ENCODE measurements at places on chromosomes 2 and 18. TPM values are rescaled to one million over a fixed set of nuclear protein-coding genes. Genes with fewer than 3 reads are reported as not detected.

DNA sequence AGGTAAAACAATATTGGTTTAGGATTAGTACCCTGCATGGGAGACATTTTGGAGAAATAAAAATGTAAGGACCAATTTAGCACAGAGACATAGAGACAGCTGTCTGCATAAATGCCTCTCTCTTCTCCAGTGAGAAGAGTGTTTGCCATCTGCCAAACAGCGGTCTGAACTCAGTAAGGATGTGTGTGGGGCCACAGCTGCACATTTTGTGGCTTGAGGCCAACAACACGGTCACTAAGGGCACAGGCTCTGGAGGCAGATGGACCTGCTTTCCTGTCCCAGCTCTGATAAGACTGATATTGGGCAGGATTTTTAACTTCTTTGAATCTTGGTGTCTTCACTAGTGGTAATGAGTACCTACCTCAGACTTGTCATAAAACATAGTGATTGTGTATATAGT is 10.2 kb downstream of the ZBTB14 start:
- DNase-seq: no peak
- no peak overlapping the region for H3K27ac ChIP-seq
- peaks cover 8% of the 10 kb centered on the region for H3K4me1 ChIP-seq
- no peaks in the 10 kb centered on the region for H3K27me3 ChIP-seq
- peaks cover 23% of the 10 kb centered on the region for H3K36me3 ChIP-seq
- no peak overlapping the region for H3K4me3 ChIP-seq

DNA sequence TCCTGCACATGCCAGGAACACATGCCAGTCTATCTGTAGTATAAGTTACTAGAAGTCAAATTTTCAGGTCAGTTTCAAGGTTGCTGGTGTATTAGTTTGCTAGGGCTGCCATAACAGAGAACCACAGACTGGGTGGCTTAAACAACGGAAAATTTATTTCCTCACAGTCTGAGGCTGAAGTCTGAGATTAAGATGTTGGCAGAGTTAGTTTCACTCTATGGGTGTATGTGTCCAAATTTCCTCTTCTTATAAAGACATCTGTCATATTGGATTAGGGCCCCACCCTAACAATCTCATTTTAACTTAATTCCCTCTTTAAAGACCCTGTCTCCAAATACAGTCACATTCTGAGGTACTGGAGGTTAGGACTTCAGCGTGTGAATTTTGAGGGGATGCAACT is 26.5 kb downstream of the B3GNT7 start:
- no peaks in the 10 kb centered on the region for H3K36me3 ChIP-seq
- peaks cover 5% of the 10 kb centered on the region for H3K27me3 ChIP-seq
- no peak overlapping the region for H3K27ac ChIP-seq
- H3K4me1 ChIP-seq: peaks cover 7% of the 10 kb centered on the region
- H3K4me3 ChIP-seq: no peak overlapping the region
- DNase-seq: no peak

DNA sequence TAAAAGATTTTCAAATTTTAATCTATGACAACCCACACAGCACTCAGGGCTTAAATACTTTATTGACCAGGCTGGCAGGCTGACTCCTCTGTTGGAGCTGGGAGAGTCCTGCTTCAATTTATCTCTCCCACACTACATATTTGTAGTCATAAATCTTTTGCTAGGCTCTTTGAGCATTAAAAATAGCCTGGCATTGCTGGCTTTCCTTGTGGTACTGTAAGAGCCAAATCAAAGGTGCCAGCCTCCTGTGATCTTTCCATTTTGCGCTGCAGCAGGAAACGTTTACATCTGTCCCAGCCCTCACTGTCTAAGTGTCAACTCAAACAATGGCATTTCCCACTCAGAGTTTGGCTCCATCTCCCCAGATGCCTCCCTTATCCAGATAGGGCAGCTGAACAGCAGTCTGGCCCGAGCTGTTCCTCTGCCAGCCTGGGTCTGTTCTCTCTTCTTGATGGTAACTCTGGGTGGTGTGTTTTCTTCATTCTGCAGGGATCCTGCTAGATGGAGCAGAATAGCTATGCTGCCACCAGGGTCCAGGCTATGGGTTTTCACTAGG is 62.1 kb downstream of the LRRTM1 start:
- DNase-seq: no peak
- no peak overlapping the region for H3K27ac ChIP-seq
- H3K36me3 ChIP-seq: no peaks in the 10 kb centered on the region

DNA sequence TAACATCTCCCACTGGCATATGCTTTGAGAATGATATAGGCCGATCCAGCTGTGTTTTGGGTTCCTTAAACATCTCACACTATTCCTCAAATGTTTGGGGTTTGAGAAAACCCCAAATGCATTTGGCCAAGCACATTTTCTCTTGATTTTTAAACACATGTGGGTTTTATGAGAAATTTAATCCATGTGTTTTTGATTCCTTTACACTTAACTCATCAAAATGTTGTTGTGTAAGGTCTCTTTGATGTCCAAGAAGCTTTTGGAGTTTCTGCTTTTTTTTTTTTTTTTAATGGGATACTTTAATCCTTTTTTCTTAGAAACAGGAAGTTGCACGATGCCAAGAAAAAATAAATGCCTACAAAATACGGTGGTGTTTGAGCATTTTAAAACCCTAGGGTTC is 339.8 kb upstream of the TCF4 start:
- no peak overlapping the region for H3K27ac ChIP-seq
- H3K4me3 ChIP-seq: no peak overlapping the region
- DNase-seq: no peak

DNA sequence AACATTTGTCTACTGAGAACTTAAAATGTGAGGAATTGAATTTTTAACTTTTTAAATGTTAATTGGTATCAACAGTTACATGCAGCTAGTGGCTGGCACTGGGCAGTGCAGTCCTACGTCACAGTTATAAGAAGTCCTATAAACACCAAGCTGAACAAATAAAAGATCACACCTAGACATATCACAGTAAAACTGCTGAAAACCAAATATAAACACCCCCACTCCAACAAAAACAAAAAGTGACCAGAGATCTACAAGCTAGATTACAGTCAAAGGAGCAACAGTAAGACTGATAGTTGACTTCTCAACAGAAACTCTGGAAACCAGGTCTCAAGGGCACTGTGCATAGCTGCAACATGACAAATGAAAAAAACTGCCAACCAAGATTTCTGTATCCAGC is 19.4 kb downstream of the TLK1 start:
- DNase-seq: no peak
- no peak overlapping the region for H3K4me3 ChIP-seq
- peaks cover 9% of the 10 kb centered on the region for H3K36me3 ChIP-seq
- H3K27ac ChIP-seq: peak overlapping the region; percentile 23

DNA sequence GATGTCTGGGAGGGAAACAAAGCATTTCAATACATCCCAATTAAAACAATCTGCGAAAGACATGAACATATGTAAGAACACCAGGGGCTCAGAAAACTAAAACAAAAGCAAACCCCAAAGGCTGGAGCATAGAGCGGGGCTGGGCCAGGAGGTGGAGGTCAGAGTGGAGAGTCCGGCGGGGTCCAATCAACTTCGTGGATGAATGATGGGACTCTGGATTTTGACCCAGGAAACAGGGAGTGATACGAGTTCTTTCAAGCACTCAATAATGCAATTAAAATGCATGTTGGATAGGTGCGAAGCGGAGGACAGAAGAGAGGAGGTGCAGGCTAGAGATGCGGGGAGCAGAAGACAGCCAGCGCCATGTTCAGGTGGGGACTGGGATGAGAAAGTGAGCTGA is 200.7 kb upstream of the PXDN start:
- H3K36me3 ChIP-seq: no peaks in the 10 kb centered on the region
- H3K4me1 ChIP-seq: no peaks in the 10 kb centered on the region
- DNase-seq: no peak
- H3K27me3 ChIP-seq: peaks cover 7% of the 10 kb centered on the region

GRCh38 chr2:229164545-229165249 is 106.4 kb downstream of the PID1 start:
- peak; percentile 12 for DNase-seq
- no peak overlapping the region for H3K27ac ChIP-seq
- H3K27me3 ChIP-seq: no peaks in the 10 kb centered on the region
- H3K36me3 ChIP-seq: no peaks in the 10 kb centered on the region
- H3K4me1 ChIP-seq: no peaks in the 10 kb centered on the region
- no peak overlapping the region for H3K4me3 ChIP-seq

DNA sequence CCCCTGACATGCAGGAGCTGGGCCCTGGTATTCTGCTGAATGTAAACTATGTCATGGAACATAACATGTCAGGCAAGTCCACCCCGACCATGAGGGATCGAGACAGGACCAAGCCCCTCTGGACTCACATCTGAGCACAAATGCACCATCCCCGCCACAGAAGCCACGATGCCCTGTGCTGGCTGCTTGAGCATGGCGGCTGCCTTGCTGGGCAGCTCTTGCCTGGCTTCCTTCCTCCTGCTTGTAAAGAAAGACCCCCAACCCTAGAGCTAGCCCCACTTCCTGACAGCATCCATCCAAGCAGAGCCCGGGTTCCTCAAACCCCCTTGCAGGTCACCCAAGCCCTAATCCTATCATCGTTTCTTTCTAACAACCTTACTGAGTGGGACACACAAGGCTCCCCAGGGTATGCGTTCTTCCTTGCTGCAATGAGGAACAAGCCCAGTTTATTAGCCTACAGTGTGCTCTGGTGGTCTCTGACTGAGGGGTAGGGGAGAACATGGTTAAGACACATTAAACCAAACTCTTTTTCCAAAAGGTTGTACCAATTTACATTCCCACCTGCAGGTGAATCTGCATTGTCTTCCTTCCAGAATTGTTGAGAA is 26.6 kb downstream of the PTPN18 start:
- peak; percentile 44 for DNase-seq
- H3K4me3 ChIP-seq: no peak overlapping the region
- H3K4me1 ChIP-seq: peaks cover 28% of the 10 kb centered on the region
- peaks cover 36% of the 10 kb centered on the region for H3K36me3 ChIP-seq
- no peak overlapping the region for H3K27ac ChIP-seq

GRCh38 chr2:27154488-27154887 is 5.7 kb downstream of the TCF23 start:
- peaks cover 3% of the 10 kb centered on the region for H3K27me3 ChIP-seq
- H3K4me3 ChIP-seq: no peak overlapping the region
- peaks cover 5% of the 10 kb centered on the region for H3K4me1 ChIP-seq
- no peak overlapping the region for H3K27ac ChIP-seq
- DNase-seq: no peak

DNA sequence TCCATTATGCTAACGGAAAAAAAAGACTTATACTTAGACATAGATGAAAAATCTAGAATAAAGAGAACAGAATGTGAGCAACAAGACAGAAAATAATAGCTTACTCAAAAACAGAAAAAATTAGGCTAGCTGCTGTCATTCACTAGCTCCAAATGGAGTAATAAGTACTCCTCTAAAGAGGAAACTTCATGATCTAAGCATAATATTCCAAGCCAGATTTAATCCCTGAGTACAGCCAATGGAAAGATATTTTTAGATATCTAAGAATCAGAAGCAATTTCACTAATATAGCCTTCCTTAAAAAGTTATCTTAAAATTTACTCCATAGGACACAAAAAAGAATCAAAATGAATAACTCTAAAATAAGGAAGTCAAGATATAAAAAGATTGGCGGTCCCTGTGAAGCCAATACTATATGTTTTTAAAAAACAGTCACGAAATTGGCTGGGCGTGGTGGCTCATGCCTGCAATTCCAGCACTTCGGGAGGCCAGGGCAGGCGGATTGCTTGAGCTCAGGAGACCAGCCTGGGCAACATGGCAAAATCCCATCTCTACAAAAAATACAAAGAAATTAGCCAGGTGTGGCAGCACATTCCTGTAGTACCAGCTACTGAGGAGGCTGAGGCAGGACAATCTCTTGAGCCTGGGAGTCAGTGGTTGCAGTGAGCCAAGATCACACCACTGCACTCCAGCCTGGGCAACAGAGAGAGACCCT is 123.2 kb upstream of the BCL2L11 start:
- H3K36me3 ChIP-seq: no peaks in the 10 kb centered on the region
- H3K4me3 ChIP-seq: no peak overlapping the region
- no peak for DNase-seq
- peaks cover 61% of the 10 kb centered on the region for H3K27me3 ChIP-seq

DNA sequence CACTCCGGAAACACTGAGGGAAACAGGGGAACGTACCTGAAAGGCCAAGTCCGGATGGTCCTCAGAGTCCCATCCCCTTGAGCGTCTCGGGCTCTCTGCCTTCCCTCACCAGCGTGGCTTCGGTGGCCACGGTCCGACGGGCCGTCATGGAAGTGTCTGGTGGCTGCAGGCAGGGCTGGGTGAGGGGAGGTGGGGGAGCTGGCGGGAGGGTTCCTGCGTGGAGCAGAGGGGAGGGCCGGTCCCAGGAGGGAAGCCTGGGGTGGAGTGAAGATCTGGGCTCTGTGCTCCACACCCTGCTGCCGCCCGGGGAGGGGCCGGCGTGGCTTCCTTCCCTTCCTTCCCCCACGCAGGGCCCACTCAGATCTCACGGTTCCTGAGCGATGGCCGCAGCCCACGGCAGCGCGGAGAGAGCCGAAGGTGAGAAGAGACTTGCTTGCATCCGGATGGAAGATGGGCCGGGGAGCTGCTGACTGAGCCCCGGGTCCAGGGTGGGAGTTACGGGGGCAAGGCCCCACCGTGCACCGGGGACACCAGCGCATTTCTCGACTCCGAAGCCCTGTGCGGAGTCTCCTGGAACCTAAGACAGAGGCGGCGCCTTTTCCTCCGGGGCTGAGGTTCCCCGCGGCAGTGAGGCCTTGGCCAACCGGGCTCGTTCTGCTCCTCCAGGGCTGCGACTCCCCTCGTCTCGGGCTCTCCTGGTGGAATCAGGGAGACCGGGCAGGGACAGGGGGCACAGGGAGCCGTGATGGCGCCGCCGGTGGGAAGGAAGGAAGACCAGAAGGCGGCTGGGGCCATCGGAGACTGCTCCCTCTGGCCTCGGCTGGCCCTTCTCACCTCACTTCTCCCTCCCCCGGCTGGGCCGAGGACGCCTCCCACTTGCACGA is 49.1 kb downstream of the KCNF1 start:
- no peak overlapping the region for H3K27ac ChIP-seq
- H3K27me3 ChIP-seq: peaks cover 6% of the 10 kb centered on the region
- no peak for DNase-seq
- no peaks in the 10 kb centered on the region for H3K36me3 ChIP-seq
- H3K4me3 ChIP-seq: no peak overlapping the region
- no peaks in the 10 kb centered on the region for H3K4me1 ChIP-seq

DNA sequence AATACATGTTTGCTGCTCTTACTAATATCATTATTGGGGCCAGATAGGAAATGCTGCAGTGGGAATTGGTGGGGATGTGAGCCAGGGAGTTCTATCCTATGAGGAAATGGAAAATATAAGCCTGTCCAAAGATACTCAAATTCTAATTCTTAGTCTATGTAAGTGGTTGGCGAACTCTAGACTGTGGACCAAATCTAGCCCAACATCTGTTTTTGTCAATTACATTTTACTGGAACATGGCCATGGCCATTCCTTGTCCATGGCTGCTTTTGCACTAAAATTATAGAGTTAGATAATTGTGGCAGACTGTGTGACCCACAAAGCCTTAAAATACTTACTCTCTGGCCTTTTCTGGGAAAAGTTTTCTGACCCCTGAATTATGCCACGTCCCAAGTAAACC is 113.3 kb downstream of the MGAT5 start:
- H3K4me3 ChIP-seq: no peak overlapping the region
- no peak for DNase-seq
- no peak overlapping the region for H3K27ac ChIP-seq
- peaks cover 17% of the 10 kb centered on the region for H3K36me3 ChIP-seq
- H3K4me1 ChIP-seq: peaks cover 15% of the 10 kb centered on the region

NCKAP1 gene
- 14.5 TPM for total RNA-seq

SLC8A1 gene
- 3.4 TPM for total RNA-seq

UCN gene
- total RNA-seq: 1.9 TPM

Data from activated CD4-positive, alpha-beta T cell treated with anti-CD3 and anti-CD28 coated beads, Interleukin-2, amount 10 ng/mL, durations not matched to agents 24 days and 14 days (primary cell).